ENCODE measurements at places on chromosomes 5 and 9. TPM values are rescaled to one million over a fixed set of nuclear protein-coding genes. Genes with fewer than 3 reads are reported as not detected.

DNA sequence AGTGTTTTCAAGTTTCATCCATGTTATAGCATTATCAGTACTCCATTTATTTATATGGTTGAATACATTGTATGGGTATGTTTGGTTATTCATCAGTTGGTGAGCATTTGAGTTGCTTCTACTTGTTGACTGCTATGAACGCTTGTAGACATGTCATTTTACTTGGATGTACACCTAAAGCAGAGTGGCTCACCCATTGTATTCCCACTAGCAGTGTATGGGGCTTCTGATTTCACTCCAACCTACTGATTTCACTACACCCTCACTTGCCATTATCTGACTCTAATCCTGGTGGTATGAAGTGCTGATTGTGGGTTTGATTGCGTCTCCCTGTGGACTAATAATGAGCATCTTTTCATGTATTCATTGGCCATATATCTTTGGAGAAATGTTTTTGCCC lies 9.5 kb downstream of the NPM1 start:
- H3K36me3 ChIP-seq = peaks cover 87% of the 10 kb centered on the region
- no peak overlapping the region for H3K4me3 ChIP-seq
- DNase-seq = no peak
- peaks cover 71% of the 10 kb centered on the region for H3K4me1 ChIP-seq
- H3K27ac ChIP-seq = peak overlapping the region; percentile 42

- no peak overlapping the region for H3K4me3 ChIP-seq
- no peaks in the 10 kb centered on the region for H3K4me1 ChIP-seq
- peaks cover 4% of the 10 kb centered on the region for H3K27me3 ChIP-seq
Observed at GRCh38 chr5:112594095-112594850, 143.4 kb upstream of the APC start.

DNA sequence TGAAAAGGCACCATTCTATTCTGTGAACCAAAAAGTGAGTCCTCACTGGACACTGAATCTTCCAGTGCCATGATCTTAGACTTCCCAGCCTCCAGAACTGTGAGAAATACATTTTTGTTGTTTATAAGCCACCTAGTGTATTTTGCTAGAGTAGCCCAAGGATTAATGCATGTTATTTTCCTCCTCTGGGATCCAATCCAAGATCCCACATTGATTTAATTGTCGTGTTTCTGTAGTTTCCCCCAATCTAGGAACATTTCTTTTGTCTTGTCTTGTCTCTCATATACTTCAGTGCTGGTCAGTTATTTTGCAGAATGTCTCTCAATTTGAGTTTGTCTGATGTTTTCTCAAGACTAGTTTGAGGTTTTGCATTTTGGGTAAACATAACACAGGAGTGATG lies 36.4 kb downstream of the GDNF start:
- peaks cover 6% of the 10 kb centered on the region for H3K27me3 ChIP-seq
- no peak for DNase-seq
- H3K27ac ChIP-seq = no peak overlapping the region
- H3K4me1 ChIP-seq = no peaks in the 10 kb centered on the region
- no peak overlapping the region for H3K4me3 ChIP-seq

GRCh38 chr9:3931996-3932906 lies 367.6 kb downstream of the GLIS3 start:
- no peaks in the 10 kb centered on the region for H3K36me3 ChIP-seq
- no peak for DNase-seq
- H3K27ac ChIP-seq = no peak overlapping the region
- H3K4me3 ChIP-seq = no peak overlapping the region
- peaks cover 24% of the 10 kb centered on the region for H3K4me1 ChIP-seq

- peaks cover 55% of the 10 kb centered on the region for H3K4me1 ChIP-seq
- no peak for DNase-seq
- H3K27me3 ChIP-seq = no peaks in the 10 kb centered on the region
- peak overlapping the region; percentile 83 for H3K4me3 ChIP-seq
- peaks cover 56% of the 10 kb centered on the region for H3K36me3 ChIP-seq
Observed at GRCh38 chr5:131163276-131164119, 1.6 kb downstream of the HINT1 start.

DNA sequence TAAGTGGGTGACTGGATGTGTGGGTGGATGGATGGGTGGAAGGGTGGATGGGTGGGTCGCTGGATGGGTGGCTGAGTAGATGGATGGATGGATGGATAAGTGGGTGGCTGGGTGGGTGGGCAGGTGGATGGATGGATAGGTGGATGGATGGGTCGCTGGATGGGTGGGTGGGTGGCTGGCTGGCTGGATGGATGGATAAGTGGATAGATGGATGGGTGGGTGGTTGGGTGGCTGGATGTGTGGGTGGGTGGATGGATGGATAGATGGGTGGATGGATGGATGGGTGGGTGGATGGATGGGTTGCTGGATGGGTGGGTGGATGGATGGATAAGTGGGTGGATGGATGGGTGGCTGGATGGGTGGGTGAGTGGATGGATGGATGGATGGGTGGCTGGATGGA lies 27.3 kb upstream of the CEP72 start:
- peaks cover 28% of the 10 kb centered on the region for H3K27me3 ChIP-seq
- H3K36me3 ChIP-seq = no peaks in the 10 kb centered on the region
- H3K4me3 ChIP-seq = no peak overlapping the region
- H3K27ac ChIP-seq = no peak overlapping the region
- no peak for DNase-seq

DNA sequence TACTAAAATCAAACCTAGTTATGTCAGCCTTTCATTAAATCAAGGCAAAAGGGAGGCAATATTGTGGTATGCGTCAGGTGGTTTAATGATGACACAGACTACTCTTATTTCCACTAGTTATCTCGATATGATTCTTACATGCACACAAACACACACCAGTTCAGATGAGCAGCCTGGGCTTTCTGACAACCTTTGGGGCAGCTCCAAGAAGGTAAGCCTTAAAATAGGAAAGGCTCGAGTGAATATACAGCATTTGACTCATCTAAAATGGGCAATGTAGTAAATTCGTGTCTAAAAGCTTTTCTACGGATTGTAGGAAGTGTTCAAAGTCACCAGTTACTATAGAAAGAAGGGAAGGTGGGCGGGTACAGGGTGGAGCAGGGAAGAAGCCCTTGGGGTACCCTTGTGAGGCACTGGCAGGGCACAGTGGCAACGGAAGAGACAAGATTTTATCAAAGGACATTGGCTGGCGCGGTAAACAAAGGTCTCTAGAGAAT lies 1.9 kb downstream of the ANKH start:
- no peaks in the 10 kb centered on the region for H3K27me3 ChIP-seq
- H3K4me3 ChIP-seq = peak overlapping the region; percentile 97
- peaks cover 40% of the 10 kb centered on the region for H3K4me1 ChIP-seq
- H3K27ac ChIP-seq = peak overlapping the region; percentile 97

DNA sequence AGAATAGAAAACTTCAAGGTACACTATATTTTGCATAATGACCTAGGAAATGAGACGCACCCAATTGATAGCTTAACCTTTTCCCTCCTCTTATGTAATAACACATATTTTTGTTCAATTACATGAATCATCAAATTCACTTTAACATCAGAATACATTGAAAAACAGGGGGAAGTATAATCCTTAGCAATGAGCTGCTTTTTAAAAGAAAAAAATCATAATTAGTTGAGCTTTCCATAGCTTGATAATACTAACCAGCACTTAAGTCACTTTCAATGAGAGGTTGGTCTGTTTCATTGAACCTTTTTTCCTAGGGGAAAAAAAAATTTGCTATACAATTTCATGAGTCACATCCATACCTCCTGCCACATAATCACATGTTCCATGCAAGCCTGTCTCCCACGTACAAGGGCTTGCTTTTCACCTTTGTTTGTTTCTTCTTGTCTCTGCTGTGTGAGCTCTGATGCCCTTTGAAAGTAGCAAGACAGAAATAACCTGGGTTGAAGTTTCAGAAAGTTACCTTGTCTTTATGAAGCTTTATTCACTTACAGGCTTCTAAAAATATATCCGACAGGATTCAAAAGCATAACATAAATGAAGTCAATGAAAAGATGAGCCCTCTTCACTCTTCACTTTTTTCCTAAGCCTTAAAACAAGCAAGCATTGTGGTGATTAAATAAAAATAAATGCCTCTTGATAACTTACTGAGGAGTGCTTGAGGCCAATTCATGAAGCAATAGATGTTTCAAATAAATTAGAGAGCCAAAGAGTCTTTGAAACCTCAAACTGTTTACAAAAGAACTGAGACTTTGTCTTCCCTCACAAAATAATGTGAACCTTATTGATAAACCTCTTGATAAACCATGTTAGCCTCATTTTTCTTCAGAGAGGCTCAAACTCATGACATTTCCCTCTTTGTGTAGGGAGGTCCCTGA lies 108.5 kb downstream of the FEM1C start:
- peaks cover 26% of the 10 kb centered on the region for H3K27me3 ChIP-seq
- H3K27ac ChIP-seq = no peak overlapping the region
- no peaks in the 10 kb centered on the region for H3K36me3 ChIP-seq
- H3K4me1 ChIP-seq = peaks cover 2% of the 10 kb centered on the region
- no peak for DNase-seq

- no peaks in the 10 kb centered on the region for H3K27me3 ChIP-seq
- H3K27ac ChIP-seq = no peak overlapping the region
- H3K36me3 ChIP-seq = no peaks in the 10 kb centered on the region
- H3K4me1 ChIP-seq = peaks cover 12% of the 10 kb centered on the region
Observed at GRCh38 chr5:150068472-150068871, 17.9 kb downstream of the CSF1R start.

DNA sequence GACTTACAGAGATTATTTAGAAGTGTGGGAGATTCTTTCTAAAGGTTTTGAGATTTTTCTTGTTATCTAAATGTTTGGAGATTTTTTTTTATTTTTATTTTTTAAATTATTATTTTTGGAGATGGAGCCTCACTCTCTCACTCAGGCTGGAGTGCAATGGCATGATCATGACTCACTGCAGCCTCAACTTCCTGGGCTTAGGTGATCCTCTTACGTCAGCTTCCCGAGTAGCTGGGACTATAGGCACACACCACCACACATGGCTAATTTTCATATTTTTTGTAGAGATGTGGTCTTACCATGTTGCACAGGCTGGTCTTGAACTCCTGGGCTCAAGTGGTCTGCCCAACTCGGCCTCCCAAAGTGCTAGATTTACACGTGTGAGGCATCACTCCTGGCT lies 694.5 kb downstream of the TLE1 start:
- H3K4me3 ChIP-seq = no peak overlapping the region
- DNase-seq = no peak
- H3K27ac ChIP-seq = no peak overlapping the region
- H3K4me1 ChIP-seq = no peaks in the 10 kb centered on the region

- H3K27ac ChIP-seq = no peak overlapping the region
- peaks cover 8% of the 10 kb centered on the region for H3K27me3 ChIP-seq
- H3K36me3 ChIP-seq = no peaks in the 10 kb centered on the region
- DNase-seq = no peak
Observed at GRCh38 chr5:171614971-171615653, 170.5 kb upstream of the SMIM23 start.

DNA sequence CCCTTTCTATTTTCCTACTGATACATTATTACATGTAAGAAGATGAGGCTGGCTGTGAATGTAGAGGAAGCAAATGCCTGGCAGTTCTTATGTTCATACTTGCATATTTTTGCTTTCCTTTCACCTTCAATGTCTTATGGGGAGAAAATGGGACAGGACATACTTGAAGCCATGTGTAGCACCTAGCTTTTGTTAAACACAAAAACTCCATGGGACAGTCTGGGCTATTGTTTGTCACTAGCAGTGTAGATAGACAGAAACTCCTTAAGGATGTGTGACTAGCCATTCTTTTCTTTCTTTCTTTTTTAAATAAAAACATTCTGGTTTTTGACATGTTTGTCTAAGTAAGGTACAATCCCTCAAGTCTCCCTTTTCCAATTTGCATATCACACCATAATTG lies 122.7 kb downstream of the ARL15 start:
- H3K36me3 ChIP-seq = peaks cover 6% of the 10 kb centered on the region
- H3K27ac ChIP-seq = no peak overlapping the region
- peaks cover 2% of the 10 kb centered on the region for H3K4me1 ChIP-seq
- no peaks in the 10 kb centered on the region for H3K27me3 ChIP-seq

GRCh38 chr5:77418601-77419581 lies 73.2 kb downstream of the WDR41 start:
- H3K4me1 ChIP-seq = no peaks in the 10 kb centered on the region
- H3K27ac ChIP-seq = no peak overlapping the region
- no peak for DNase-seq

GRCh38 chr9:17477816-17478215 lies 101.0 kb upstream of the SH3GL2 start:
- no peaks in the 10 kb centered on the region for H3K36me3 ChIP-seq
- DNase-seq = no peak
- no peaks in the 10 kb centered on the region for H3K27me3 ChIP-seq
- no peak overlapping the region for H3K27ac ChIP-seq
- no peak overlapping the region for H3K4me3 ChIP-seq

DNA sequence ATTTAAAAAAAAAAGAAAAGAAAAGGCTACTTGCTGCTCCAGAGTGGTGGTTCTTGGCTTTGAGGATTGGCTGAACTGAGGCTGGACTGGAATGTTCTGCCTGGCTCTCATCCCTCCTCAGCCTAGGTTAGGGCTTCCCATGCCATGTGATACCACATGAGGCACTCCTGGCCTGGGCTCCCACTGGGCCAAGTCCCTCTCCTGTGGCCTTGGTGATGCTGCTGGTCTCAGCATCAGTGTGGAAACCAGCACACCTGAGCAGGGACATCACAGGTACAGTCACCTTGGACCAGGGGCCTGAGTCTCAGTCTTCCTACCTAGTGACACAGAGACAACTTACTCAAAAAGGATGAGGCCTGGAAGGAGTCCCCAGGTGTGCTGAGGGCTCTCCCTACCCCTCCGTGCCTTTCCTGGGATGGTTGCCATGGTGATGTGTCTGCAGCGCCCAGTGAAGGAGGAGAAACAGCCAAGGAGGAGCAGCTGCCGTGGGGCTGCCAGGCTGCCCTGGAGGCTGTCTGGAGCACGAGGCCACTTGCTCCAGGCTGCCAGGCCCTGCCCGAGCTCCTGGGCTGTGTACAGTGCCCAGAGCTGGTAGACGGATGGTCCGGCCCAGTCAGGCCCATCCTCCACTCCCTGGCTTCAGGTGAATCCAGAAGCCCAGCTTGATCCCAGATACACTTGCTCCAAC lies 71.0 kb downstream of the WNK2 start:
- H3K27ac ChIP-seq = no peak overlapping the region
- no peak for DNase-seq
- H3K4me1 ChIP-seq = no peaks in the 10 kb centered on the region
- no peaks in the 10 kb centered on the region for H3K27me3 ChIP-seq
- no peaks in the 10 kb centered on the region for H3K36me3 ChIP-seq
- no peak overlapping the region for H3K4me3 ChIP-seq

Gene DMRTA1
- not detected for total RNA-seq

Gene RNF208
- total RNA-seq = 8.9 TPM

Gene TAF11L2
- not detected for total RNA-seq

Gene COL5A1
- total RNA-seq = 0.16 TPM

Gene RPL37
- total RNA-seq = 1,915 TPM

Gene RPP25L
- 35.2 TPM for total RNA-seq

Gene LVRN
- 0.11 TPM for total RNA-seq

Gene AGXT2
- total RNA-seq = not detected

Gene ZDHHC11B
- 0.48 TPM for total RNA-seq

Gene TMOD1
- total RNA-seq = 1.5 TPM

Gene SLC34A1
- total RNA-seq = not detected

Data from activated CD4-positive, alpha-beta T cell treated with anti-CD3 and anti-CD28 coated beads for 36 hours (primary cell).